ENCODE measurements at places on chromosomes 4 and X.

DNA sequence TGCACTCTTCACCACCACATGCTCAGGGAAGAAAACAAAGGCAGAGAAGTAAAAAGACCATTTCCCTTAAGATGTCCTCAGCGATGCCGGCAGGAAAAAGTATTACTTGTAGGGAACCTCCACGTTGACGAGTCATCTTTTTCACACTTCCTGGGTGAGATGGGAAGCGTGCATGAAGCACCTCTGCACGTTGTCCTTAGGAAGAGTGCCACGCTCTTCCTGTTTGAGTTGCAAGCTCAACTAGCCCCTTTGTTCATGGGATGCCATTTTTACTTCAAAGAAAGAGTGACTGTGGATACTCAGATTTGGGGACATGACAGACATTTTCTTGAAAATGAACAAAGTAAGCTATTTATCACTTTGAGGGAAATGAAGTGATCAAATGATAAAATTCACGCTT lies 33.8 kb downstream of the DCTD start:
- DNase-seq: no peak

- DNase-seq: no peak
Measured at GRCh38 chr4:18394656-18395055, 373.1 kb upstream of the LCORL start.

- no peak for DNase-seq
Measured at GRCh38 chrX:105646592-105647372, 175.6 kb upstream of the NRK start.

- no peak for DNase-seq
Measured at GRCh38 chr4:1868293-1868692, 2.9 kb upstream of the NSD2 start.

- DNase-seq: no peak
Measured at GRCh38 chrX:130173190-130173895, 1.6 kb downstream of the RAB33A start.

- no peak for DNase-seq
Measured at GRCh38 chr4:70885174-70885573, 17.0 kb upstream of the MOB1B start.

GRCh38 chr4:105715692-105716278 lies 7.2 kb downstream of the GSTCD start:
- peak; percentile 59 for DNase-seq

DNA sequence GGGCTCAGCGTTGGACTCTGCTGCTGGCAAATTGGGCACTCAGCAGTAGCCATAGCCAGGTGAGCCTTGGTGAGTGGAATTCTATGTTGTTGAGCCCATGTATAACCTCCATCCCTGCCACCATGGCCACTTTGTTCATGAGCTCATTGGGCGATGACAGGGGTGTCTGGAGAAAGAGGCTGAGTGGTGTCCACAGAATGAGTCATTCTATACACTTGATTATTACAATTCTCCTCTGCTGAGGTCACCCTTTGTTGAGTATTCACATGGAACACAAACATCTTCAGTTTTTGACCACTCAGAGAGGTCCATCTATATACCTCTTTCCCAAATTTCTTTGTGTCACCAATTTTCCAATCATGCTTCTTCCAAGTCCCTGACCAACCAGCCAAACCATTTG lies 1341.7 kb downstream of the PCDH7 start:
- DNase-seq: no peak

DNA sequence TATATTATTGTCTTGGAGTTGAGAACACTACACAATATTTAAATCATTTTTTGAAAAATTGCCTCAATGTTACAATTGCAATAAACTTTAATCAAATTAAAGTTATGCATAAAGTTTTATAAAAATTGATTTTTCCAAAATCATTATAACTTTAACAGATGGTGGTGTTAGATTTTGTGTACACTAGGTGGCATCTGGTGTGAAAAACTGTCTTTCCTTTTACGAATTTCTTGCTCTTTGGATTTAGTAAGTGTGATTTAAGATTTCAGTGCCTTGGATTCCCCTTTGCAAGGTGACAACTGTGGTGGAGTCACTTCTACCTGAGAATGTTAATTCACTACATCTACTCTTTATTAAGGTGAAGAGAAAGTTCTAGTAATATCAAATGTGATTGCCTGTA lies 91.6 kb downstream of the AREG start:
- DNase-seq: no peak

- DNase-seq: no peak
Measured at GRCh38 chrX:11564546-11564945, 101.2 kb downstream of the ARHGAP6 start.

GRCh38 chrX:102593367-102593766 lies 5.9 kb upstream of the ARMCX5 start:
- no peak for DNase-seq

GRCh38 chr4:184196730-184197385 lies 20.8 kb downstream of the ENPP6 start:
- no peak for DNase-seq

GRCh38 chr4:120874792-120875774 lies 47.4 kb downstream of the PRDM5 start:
- DNase-seq: no peak

GRCh38 chrX:50161127-50161526 lies 39.7 kb downstream of the AKAP4 start:
- DNase-seq: no peak

DNA sequence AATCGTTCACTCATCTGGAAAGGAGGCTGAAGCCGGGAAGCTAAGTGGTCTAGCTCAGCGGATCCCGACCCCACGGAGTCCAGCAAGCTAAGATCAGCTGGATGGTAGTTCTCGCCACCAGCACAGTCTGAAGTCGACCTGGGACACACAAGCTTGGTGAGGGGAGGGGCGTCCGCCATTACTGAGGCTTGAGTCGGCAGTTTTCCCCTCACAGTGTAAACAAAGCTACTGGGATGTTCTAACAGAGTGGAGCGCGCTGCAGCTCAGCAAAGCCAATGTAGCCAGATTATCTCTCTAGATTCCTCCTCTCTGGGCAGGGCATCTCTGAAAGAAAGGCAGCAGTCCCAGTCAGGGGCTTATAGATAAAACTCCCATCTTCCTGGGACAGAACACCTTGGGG lies 555.4 kb downstream of the BCOR start:
- no peak for DNase-seq

DNA sequence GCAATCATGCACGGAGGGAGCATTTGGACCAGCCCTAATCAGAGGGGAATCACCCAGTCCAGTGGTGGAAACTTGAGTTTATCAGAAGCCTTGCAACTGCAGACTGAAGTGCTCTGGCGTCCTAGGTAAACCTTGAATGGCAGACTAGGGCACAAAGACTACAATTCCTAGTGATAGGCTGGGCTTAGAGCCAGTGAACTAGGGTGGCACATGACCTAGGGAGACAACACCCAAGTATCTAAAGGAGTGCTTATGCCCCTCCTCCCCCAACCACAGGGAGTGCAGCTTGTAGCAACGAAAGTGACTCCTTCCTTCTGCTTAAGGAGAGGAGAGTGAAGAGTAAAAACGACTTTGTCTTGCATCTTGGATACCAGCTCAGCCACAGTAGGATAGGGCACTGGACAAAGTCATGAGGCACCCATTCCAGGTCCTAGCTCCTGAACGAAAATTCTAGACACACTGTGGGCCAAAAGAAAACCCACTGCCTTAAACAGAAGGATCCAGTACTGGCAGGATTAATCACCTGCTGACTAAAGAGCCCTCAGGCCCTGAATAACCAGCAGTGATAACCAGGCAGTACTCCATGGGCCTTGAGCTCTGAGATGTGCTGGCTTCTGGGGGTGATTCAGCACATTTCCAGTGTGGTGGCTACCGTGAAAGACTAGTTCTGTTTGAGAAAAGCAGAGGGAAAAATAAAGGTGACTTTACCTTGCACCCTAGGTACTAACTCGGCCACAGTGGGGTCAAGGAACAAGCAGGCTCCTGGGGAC lies 58.7 kb upstream of the STARD8 start:
- DNase-seq: no peak

DNA sequence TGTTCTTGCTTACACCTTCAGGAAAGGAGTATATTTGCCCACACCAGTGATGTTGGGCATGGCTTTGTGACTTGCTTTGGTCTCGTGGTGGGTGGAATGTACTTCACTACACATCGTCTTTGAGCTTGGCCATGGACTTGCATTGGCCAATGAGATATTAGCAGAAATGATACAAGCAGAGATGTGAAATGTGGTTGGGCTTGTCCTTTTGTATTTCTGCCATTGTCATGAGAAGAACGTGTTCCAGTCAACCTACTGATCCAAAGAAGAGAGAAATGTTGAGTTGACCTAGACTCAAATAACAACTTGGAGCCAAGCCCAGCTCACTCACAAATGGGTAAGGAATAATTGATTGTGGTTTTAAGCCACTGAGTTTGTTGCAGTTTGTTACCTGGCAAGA lies 138.4 kb upstream of the ARX start:
- no peak for DNase-seq

GRCh38 chrX:129846716-129847115 lies 3.0 kb upstream of the ZDHHC9 start:
- no peak for DNase-seq

DNA sequence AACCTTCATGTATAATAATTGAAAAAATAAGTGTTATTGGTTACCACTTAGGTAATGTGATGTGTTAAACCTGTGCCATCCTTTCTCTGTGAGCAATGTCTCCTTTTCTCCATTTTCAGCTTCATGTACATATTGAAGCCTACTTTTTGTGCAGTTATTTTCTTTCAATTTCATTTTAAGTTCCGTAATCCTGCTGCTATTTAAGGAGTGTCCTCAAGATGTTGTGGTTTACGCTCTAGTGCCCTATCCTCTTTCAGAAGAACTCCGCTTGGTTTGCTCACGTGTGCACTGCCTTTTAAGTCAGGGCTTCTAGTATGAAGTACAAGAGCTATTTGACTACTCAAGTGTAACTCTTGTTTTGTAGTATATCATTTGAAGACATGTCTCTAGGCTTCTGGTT lies 2253.2 kb upstream of the TENM3 start:
- DNase-seq: no peak

- no peak for DNase-seq
Measured at GRCh38 chr4:145735347-145735675, 55.4 kb downstream of the C4orf51 start.

DNA sequence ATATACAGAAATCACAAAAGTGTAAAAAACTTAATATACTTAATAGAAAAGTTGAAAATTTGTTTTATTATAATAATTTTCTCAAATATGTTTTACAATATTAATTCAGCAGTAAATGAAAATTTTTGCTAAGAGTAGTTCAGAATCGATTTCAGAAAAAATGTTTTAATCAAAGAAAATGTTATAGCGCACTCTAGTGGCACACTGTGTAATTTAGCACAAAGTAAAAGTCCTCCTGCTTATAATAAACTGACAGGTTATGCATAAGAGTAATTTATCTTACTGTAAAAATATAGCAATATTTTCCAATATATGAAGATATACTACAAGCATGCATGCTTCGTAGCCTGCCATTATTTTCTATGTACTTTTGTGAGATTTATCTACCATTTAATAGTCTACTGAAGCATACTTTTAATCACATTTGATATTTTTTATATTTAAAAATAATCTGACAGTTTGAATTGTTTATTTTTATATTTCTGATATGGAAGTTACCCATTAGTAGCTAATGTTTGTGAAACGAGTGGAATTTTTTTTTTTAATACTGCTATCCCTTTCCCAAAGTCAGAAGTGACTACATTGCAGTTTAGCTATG lies 217.9 kb upstream of the KLHL4 start:
- peak; percentile 24 for DNase-seq

DNA sequence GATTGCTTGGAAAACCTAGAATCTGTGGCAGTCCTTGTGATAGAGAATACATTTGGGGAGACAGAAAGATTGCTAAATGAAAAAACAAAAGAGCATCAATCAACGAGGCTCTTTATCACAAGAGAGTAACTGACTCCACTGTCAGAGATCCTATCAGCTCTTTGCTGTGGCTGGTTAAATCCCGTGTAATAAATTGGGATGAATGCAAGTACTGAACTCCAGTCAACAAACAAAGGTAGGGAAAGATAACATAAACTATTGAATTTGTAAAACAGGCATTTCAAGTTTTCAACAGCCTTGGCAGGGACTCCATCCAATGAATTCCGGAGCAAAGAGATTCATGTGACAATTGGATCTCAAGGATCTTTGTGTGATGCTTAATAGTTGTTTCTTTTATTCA lies 21.3 kb downstream of the MMRN1 start:
- DNase-seq: peak; percentile 60

DNA sequence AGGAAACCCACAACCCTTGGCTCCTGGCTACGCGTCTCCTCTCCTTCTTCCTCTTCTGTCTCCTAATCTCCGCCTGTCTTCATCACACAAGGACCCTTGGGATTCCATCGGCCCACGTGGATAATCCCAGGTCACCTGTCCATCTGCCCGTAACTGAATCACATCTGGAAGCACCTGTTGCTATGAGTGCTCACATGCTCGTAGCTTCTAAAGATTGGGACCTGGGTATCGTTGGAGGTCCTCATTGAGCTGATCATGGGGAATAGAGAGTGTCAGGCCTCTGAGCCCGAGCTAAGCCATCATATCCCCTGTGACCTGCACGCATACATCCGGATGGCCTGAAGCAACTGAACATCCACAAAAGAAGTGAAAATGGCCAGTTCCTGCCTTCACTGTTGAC lies 175.4 kb downstream of the SHOX start:
- DNase-seq: no peak

DNA sequence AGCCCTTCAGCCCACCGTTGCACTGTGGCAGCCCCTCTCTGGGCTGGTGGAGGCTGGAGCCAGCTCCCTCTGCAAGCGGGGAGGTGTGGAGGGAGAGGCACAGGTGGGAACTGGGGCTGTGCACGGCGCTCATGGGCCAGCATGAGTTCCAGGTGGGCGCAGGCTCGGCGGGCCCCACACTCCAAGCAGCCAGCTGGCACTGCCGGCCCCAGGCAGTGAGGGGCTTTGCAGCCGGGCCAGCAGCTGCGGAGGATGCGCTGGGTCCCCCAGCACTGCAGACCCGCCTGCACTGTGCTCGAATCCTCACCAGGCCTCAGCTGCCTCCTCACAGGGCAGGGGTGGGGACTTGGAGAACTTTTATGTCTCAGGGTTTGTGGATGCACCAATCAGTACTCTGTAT lies 1354.8 kb upstream of the IGFBP7 start:
- DNase-seq: no peak

- DNase-seq: no peak
Measured at GRCh38 chr4:153497091-153497531, 31.0 kb downstream of the TMEM131L start.

- no peak for DNase-seq
Measured at GRCh38 chr4:76061982-76062381, 12.5 kb upstream of the ART3 start.

- no peak for DNase-seq
Measured at GRCh38 chr4:24889991-24890390, 22.9 kb downstream of the CCDC149 start.
